A375 (cell line): ENCODE measurements at places on chromosomes 12 and 14. TPM values are rescaled to one million over a fixed set of nuclear protein-coding genes. Genes with fewer than 3 reads are reported as not detected.

The SLC22A17 gene
- 0.64 and 2.1 TPM in 2 replicates for total RNA-seq

The MYG1 gene
- 120 and 144 TPM in 2 replicates for total RNA-seq

The TMBIM6 gene
- total RNA-seq, result 226 and 240 TPM in 2 replicates

The KRT2 gene
- total RNA-seq, result not detected in 2 replicates

The CCDC184 gene
- total RNA-seq, result 0.53 and 0.82 TPM in 2 replicates

The FAM161B gene
- 2.1 and 2.3 TPM in 2 replicates for total RNA-seq

The NANOG gene
- total RNA-seq, result not detected in 2 replicates

The LRRC23 gene
- 12.7 and 15.2 TPM in 2 replicates for total RNA-seq

The GMFB gene
- 26.9 and 28.3 TPM in 2 replicates for total RNA-seq

The CLEC6A gene
- not detected in 2 replicates for total RNA-seq

The DBX2 gene
- not detected in 2 replicates for total RNA-seq

The RHNO1 gene
- total RNA-seq, result 34.0 and 37.0 TPM in 2 replicates

The ADGRD1 gene
- 0.04 and 0.27 TPM in 2 replicates for total RNA-seq

The PKP2 gene
- total RNA-seq, result 7.6 and 9.8 TPM in 2 replicates

The RNASE3 gene
- total RNA-seq, result not detected in 2 replicates

The PIANP gene
- total RNA-seq, result 0.08 TPM in 1 of 2 replicates, not detected in the other

The ARMH4 gene
- total RNA-seq, result 0.03 TPM in 1 of 2 replicates, not detected in the other

The KIF26A gene
- not detected in 2 replicates for total RNA-seq

The TRAF3 gene
- total RNA-seq, result 16.3 and 24.0 TPM in 2 replicates

The SLC5A8 gene
- not detected in 2 replicates for total RNA-seq

The B4GALNT1 gene
- total RNA-seq, result 25.6 and 26.7 TPM in 2 replicates

The RPS29 gene
- total RNA-seq, result 1,204 and 1,314 TPM in 2 replicates

The DTX1 gene
- total RNA-seq, result 3.5 and 4.8 TPM in 2 replicates

The KERA gene
- not detected in 2 replicates for total RNA-seq

The DPPA3 gene
- total RNA-seq, result not detected in 2 replicates

The MAP3K9 gene
- 5.8 and 6.5 TPM in 2 replicates for total RNA-seq

The TEX52 gene
- total RNA-seq, result not detected in 2 replicates

The NKX2-1 gene
- total RNA-seq, result 0.11 and 0.61 TPM in 2 replicates

The MYF6 gene
- not detected in 2 replicates for total RNA-seq

The BCL11B gene
- total RNA-seq, result 0.11 and 0.13 TPM in 2 replicates

The RHOJ gene
- 3.7 and 5.8 TPM in 2 replicates for total RNA-seq

The SNX6 gene
- total RNA-seq, result 30.1 and 40.2 TPM in 2 replicates

The EML1 gene
- total RNA-seq, result 3.5 and 6.8 TPM in 2 replicates

The RIMBP2 gene
- not detected in 2 replicates for total RNA-seq

The GSG1 gene
- total RNA-seq, result 0.16 TPM in 1 of 2 replicates, not detected in the other

The IFNG-AS1 gene
- total RNA-seq, result not detected in 2 replicates

The CCDC196 gene
- total RNA-seq, result not detected in 2 replicates

The SMOC1 gene
- total RNA-seq, result 17.7 and 18.4 TPM in 2 replicates

The KRT85 gene
- total RNA-seq, result not detected in 2 replicates

The METTL25 gene
- total RNA-seq, result 3.5 and 7.5 TPM in 2 replicates

The BDKRB1 gene
- total RNA-seq, result not detected in 2 replicates

The GPR84 gene
- 0.16 TPM in 1 of 2 replicates, not detected in the other for total RNA-seq

The DNAI7 gene
- 0.08 and 0.23 TPM in 2 replicates for total RNA-seq

The ISM2 gene
- not detected in 2 replicates for total RNA-seq

The LYZ gene
- 3.6 and 4.6 TPM in 2 replicates for total RNA-seq

The CCDC38 gene
- total RNA-seq, result not detected in 2 replicates

The CDCA4 gene
- total RNA-seq, result 67.5 and 70.2 TPM in 2 replicates

The HCAR3 gene
- not detected in 2 replicates for total RNA-seq

The CLEC2A gene
- total RNA-seq, result not detected in 2 replicates

The MGST1 gene
- 30.5 and 35.5 TPM in 2 replicates for total RNA-seq

The CLBA1 gene
- 8.4 and 12.0 TPM in 2 replicates for total RNA-seq

The ANG gene
- total RNA-seq, result 0.72 and 1.1 TPM in 2 replicates

The BMP4 gene
- total RNA-seq, result 3.0 and 3.4 TPM in 2 replicates

The PPFIBP1 gene
- total RNA-seq, result 158 and 177 TPM in 2 replicates

The MYH6 gene
- total RNA-seq, result not detected in 2 replicates
